ENCODE measurements at places on chromosomes 5 and 9. TPM values are rescaled to one million over a fixed set of nuclear protein-coding genes. Genes with fewer than 3 reads are reported as not detected.

GRCh38 chr5:80357671-80358070 lies 37.9 kb downstream of the SPZ1 start:
- DNase-seq: no peak

DNA sequence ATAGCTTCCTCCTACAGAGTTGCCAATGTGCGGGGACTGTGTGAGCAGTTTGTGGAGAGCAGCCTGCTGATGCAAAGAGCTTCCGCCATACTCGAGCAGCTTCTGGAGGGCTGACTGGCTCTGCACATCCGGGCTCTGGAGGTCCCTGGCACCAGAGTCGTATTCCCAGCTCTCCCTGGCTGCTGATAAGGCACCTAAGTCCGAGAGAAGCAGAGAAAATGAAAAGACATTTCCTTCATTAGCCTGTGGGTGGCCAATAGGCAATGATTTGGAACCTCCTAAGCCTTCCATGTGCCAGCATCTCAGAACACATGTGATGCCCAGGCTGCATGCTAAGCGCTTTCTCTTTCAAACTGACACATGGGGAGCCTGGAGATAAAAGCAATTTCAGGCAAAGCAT lies 94.3 kb downstream of the TSSK1B start:
- DNase-seq: no peak

DNA sequence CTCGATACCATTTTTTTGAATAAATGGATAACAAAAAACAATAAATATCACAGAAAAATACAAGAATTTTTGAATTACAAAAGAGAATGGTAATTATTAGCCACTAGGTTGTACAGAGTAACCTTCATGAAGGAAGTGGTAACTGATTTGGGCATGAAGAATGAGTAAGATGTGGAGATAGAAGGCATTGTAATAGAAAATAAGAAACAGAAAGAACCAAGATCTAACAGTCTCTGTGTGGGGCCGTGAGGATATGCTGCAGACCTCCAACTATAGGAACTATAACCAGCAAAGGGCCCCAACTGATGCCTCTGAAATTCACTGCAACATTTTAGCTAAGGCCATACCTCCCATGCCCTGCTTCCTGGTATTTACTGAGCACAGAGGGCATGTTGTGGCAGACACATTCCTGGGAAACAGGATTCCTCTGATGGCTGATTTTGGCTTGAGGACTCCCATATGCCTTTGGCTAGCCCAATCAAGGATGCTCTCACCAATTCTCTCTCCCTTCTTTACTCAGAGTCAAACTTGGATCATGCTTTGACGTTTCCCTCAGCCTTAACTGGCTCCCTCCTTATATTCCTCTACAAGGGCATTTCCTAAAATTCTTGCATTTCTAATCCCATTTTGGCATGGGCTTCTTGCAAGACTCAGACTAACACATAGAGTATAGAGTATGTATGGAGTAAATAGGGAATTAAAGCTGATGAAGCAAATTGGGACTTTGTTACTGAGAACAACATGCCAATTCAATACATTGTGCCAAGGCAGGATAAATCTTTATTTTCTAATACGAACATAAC lies 208.9 kb downstream of the PDE4D start:
- DNase-seq: no peak

GRCh38 chr5:133894143-133894542 lies 74.3 kb downstream of the C5orf15 start:
- DNase-seq: no peak

DNA sequence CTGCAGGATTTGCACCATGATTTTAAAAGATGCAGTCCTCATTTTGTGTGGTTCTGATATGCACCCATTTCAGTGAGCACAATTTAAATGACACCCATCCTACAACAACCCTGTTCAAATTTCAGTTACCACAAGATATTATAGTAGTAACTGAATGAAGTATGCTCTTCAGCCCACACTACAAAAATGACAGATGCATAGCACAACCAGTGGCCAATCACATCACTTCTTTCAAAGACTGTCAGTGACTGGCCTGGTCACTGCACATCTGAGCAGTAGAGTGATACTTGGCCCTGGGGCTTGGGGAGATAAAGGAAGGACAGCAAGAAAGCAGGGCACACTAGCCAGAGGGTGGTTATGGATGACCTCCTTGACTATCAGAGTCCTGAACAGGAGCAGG lies 19.8 kb upstream of the IFNK start:
- DNase-seq: no peak

GRCh38 chr9:93451849-93452709 lies 594 bp downstream of the FAM120A start:
- peak; percentile 69 for DNase-seq

DNA sequence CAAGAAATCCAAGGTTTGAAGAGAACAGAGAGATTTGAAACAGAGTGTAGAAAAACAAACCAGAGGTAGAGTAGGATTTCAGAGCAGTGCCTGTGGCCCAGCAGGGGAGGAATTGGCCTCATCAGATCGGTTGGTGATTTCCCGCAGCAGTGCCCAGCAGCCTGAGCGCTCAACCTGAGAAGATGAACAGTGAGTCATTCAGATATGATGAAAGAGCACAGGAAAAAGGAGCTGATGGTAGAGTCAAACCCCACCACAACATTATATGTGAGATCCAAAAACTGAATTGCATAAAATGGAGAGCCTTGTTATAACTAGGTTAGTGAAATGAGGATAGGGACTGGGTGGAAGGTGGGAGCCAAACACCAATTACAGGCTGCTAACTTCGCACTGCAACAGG lies 248.9 kb downstream of the PIK3R1 start:
- no peak for DNase-seq

GRCh38 chr9:112104901-112105300 lies 70.2 kb downstream of the SUSD1 start:
- no peak for DNase-seq

GRCh38 chr9:96691326-96691725 lies 36.2 kb upstream of the PRXL2C start:
- DNase-seq: no peak

GRCh38 chr9:33351547-33351946 lies 50.8 kb downstream of the AQP7 start:
- DNase-seq: peak; percentile 20

DNA sequence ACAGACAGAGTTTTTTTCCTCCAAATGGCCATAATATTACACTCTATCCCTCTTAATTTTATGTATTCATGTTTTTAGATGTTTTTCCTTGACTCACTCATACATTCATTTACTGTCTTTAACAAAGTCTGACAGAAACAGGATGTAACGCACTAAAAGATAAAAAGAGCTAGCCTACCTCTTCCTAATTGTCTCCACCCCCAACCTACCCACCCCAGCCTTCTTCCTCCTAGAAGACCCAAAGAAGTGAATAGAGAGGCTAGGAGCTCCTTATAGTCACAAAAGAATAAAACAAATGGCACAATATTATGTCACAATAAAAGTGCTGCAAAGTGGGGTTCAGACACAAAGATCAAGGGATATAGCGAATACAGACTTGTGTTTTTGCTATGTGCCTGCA lies 719 bp downstream of the NOL8 start:
- DNase-seq: no peak

- no peak for DNase-seq
Observed at GRCh38 chr9:81393985-81394811, 295.1 kb downstream of the TLE1 start.

GRCh38 chr9:88418715-88419540 lies 30.7 kb downstream of the SPIN1 start:
- peak; percentile 10 for DNase-seq

DNA sequence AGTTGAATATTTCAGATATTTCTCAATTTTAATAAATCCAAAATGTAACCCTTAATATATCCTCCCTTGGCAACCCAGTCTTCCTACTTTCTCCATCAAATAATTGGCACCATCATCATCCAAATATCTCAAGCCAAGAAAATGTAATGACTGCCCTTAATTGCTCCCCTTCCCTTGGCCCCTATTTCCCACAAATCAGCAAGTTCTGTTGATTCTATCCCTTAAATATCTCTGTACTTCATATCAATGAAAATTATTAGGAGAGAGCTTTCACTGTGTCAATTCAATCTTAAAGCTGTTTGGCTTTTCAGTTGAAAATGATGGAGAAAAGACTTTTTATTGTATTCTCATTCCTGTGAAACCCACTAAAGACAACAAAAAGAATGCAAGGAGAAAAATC lies 349.8 kb downstream of the HINT1 start:
- DNase-seq: no peak

DNA sequence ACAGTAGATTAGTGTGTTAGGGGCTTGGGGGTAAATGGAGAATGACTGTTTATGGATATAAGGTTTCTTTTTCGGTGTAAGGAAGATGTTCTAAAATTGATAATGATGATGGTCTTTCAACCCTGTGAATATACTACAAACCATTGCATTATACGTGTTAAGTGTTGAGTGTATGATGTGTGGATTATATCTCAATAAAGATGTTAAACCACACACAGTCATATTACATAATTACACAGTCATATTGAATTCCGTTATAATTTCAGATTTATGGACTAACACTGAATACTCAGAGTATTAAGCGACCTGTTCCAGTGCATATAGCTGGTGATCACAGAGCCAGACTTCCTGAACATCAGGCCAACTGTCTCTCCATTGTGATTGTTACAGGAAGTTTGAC lies 68.1 kb downstream of the F2RL2 start:
- no peak for DNase-seq

- DNase-seq: no peak
Observed at GRCh38 chr5:133124891-133125290, 73.1 kb downstream of the HSPA4 start.

DNA sequence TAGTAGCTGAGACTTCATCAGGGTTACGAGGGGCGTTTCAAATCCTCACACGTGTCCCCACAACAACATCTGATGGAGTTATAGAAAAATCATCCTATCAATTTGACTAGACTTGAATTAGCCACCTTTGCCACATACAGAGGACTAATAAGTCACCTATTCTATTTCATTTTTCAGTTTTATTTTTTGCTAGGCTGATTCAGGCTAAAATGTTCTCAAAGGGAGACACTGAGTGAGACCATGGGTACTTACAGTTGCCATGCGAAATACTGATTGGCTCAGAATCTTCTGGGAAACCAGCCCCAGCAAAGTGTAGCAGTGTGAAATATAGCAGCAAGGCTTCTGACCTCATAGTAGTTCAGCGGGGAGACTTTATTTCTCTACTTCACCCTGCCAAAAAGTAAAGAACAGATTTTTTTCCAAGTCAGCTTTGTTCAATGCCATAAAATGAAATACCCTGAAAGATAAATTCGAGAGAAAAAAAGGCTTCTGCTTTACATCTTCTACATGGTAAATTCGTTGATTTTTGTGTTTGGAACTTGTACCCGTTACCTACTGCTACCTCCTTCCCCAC lies 69.9 kb downstream of the SEMA6A start:
- DNase-seq: no peak

- no peak for DNase-seq
Observed at GRCh38 chr9:16653491-16654399, 216.7 kb downstream of the BNC2 start.

- DNase-seq: no peak
Observed at GRCh38 chr5:143402553-143403333, 743 bp downstream of the NR3C1 start.

DNA sequence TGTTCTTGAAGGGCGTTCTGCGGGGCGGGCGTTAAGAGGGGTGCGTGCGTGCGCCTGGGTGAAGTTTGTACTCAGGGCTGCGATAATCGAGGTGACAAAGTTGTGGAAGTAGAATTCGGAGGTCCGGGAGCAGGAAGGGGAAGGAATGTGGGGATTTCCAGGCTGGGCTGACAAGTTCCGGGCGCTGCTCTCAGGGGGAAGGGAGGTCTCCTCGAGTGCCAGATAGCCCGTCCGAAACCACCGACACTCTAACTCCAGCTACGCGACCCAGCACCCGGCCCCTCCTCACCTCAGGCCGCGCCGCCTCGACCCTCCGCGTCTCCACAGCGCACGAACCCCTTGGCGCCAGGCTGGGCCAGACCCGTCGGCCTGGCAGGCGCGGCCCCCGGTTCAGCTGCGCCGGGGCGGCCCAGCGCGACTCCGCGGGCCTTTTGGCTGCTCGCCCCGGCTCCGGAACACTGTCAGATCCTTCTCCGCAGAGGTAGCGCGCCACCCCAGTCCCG lies at the start of gene IL6ST:
Gene IL6ST, minus strand, starts transcription at position 469 of the 503 bp plus-strand sequence. CDS start 18,685 bp downstream, outside the sequence.
- DNase-seq: peak; percentile 77

DNA sequence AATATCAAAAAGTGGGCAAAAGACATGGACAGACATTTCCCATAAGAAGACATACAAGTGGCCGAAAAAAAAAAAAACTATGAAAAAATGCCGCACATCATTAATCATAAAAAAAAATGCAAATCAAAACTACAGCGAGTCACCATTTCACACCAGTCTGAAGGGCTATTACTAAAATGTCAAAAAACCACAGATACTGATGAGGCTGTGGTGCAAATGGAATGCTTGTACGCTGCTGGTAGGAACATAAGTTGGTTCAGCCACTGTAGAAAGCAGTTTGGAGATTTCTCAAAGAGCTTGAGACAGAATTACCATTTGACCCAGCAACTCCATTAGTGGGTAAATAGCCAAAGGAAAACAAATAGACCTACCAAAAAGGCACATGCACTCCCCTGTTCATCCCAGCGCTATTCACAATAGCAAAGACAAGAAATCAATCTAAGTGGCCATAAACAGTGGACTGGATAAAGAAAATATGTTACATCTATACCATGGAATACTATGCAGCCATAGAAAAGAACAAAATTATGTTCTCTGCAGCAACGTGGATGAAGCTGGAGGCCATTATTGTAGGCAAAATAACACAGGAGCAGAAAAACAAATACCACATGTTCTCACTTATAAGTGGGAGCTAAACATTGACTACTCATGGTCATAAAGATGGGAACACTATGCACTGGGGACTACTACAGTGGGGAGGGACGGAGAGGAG lies 110.6 kb upstream of the BOD1 start:
- no peak for DNase-seq

GRCh38 chr9:16410601-16411280 lies 459.7 kb downstream of the BNC2 start:
- DNase-seq: peak; percentile 29

DNA sequence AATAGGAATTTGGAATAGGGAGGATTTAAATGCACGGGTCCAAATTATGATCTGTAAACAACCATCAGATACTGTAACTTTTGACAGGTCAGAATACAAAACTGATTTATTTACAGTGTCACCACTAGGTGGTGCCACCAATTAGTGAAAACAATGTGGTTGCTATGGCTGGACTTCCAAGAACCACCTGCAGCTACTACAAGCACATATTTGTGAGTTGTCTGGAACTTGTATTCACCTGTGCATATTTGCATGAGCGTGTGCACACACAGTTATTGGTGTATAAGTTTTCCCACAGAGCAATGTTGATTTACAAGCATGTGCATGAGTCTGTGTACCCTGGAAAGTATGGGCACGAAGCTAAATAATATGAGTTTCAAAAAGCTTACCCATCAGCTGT lies 3.0 kb upstream of the HRCT1 start:
- peak; percentile 89 for DNase-seq

The PRR16 gene
- total RNA-seq: not detected

The TRIM23 gene
- total RNA-seq: 3.8 TPM

The CEL gene
- 0.58 TPM for total RNA-seq

The ANKRD20A1 gene
- not detected for total RNA-seq

The ANKRD18A gene
- total RNA-seq: 1.9 TPM

The ESM1 gene
- total RNA-seq: not detected

The ANKRD31 gene
- total RNA-seq: not detected

The ADAM19 gene
- 11.2 TPM for total RNA-seq

The FAM169A gene
- total RNA-seq: 0.23 TPM

The MLANA gene
- total RNA-seq: not detected

The HK3 gene
- not detected for total RNA-seq

Data from HT-29 (cell line).